HFFc6 (cell line): ENCODE measurements at places on chromosomes 7 and 10. TPM values are rescaled to one million over a fixed set of nuclear protein-coding genes. Genes with fewer than 3 reads are reported as not detected.

The ABCC2 gene
- 1.1 to 1.3 TPM (median 1.2 TPM) in 3 replicates for total RNA-seq

The NEURL1 gene
- total RNA-seq: 0.33 to 0.60 TPM (median 0.41 TPM) in 3 replicates

The SFTPA2 gene
- total RNA-seq: not detected in 3 replicates

The ADGRA1 gene
- total RNA-seq: not detected in 3 replicates

The SPDYE2 gene
- total RNA-seq: not detected in 3 replicates

The ZPBP gene
- not detected in 3 replicates for total RNA-seq

The GBX1 gene
- not detected in 3 replicates for total RNA-seq

The ADCYAP1R1 gene
- 0.03 TPM in 1 of 3 replicates, not detected in the others for total RNA-seq

The DOCK1 gene
- total RNA-seq: 46.1 to 55.8 TPM (median 53.9 TPM) in 3 replicates

The BMS1 gene
- total RNA-seq: 19.6 to 22.6 TPM (median 20.3 TPM) in 3 replicates

The CLDN4 gene
- total RNA-seq: 0.06 to 0.26 TPM (median 0.12 TPM) in 3 replicates

The GJD4 gene
- total RNA-seq: not detected in 2 replicates

The ABCB1 gene
- total RNA-seq: 5.0 to 6.3 TPM (median 5.8 TPM) in 3 replicates

The BAMBI gene
- total RNA-seq: 1.8 to 2.0 TPM (median 1.9 TPM) in 3 replicates

The CREB5 gene
- 0.65 to 1.4 TPM (median 1.4 TPM) in 3 replicates for total RNA-seq

The BRAF gene
- 16.6 to 22.0 TPM (median 21.4 TPM) in 3 replicates for total RNA-seq

The MLXIPL gene
- not detected in 3 replicates for total RNA-seq

The DNAJC12 gene
- total RNA-seq: 0.29 to 0.39 TPM in 2 of 3 replicates, not detected in the other

The ATRNL1 gene
- total RNA-seq: 0.16 and 0.23 TPM in 2 replicates

The SEC31B gene
- total RNA-seq: 2.6 to 3.1 TPM (median 2.7 TPM) in 3 replicates

The BHLHA15 gene
- total RNA-seq: 0.34 TPM in 1 of 2 replicates, not detected in the other

The OR2A42 gene
- not detected in 3 replicates for total RNA-seq

The MCM10 gene
- total RNA-seq: 8.1 to 18.4 TPM (median 16.0 TPM) in 3 replicates

The CHCHD3 gene
- 52.3 to 70.0 TPM (median 64.5 TPM) in 3 replicates for total RNA-seq

The GATAD1 gene
- total RNA-seq: 12.8 to 14.4 TPM (median 13.3 TPM) in 3 replicates

The MICALL2 gene
- 12.1 to 19.9 TPM (median 15.6 TPM) in 3 replicates for total RNA-seq

The WASHC2C gene
- total RNA-seq: 35.1 and 44.5 TPM in 2 replicates

The PRR15 gene
- total RNA-seq: 0.57 TPM in 1 of 2 replicates, not detected in the other

The MYO3A gene
- total RNA-seq: not detected in 3 replicates

The CLDN3 gene
- total RNA-seq: not detected in 3 replicates

The ZNF365 gene
- total RNA-seq: 10.7 to 13.5 TPM (median 13.1 TPM) in 3 replicates

The HOXA7 gene
- total RNA-seq: 6.4 to 7.8 TPM (median 7.0 TPM) in 3 replicates

The EPHA1 gene
- not detected in 3 replicates for total RNA-seq

The AQP1 gene
- 0.39 to 0.66 TPM (median 0.60 TPM) in 3 replicates for total RNA-seq

The MAPK8 gene
- total RNA-seq: 56.3 and 62.6 TPM in 2 replicates

The FGFBP3 gene
- 0.45 to 0.54 TPM (median 0.51 TPM) in 3 replicates for total RNA-seq

The LIPF gene
- not detected in 2 replicates for total RNA-seq

The ACBD7 gene
- 0.41 to 1.6 TPM (median 0.74 TPM) in 3 replicates for total RNA-seq

The TAS2R41 gene
- total RNA-seq: not detected in 3 replicates

The LFNG gene
- 8.5 to 9.8 TPM (median 9.1 TPM) in 3 replicates for total RNA-seq

The INMT gene
- not detected in 3 replicates for total RNA-seq

The FASTK gene
- total RNA-seq: 96.0 to 101 TPM (median 101 TPM) in 3 replicates

The ZNF503 gene
- 9.3 to 14.3 TPM (median 11.2 TPM) in 3 replicates for total RNA-seq
